GDM1 (cell line): ENCODE measurements at places on chromosomes 4 and X.

DNA sequence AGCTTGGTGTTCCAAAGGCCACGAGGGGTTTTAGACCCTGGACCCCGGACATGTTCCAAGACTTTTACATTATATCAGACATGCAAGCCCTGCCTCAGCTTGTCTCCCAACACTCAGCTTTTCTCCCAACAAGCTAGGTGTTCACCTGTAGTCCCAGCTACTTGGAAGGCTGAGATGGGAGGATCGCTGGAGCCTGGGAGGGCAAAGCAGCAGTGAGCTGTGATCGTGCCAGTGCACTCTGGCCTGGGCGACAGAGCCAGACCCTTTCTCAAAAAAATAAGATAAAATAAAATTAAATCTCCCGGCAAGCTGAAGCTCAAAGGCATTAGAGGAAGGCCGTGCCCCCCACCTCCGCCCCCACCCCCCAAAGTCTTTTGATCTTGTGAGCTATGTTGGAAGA is 13.7 kb downstream of the CTAG1A start:
- no peak for DNase-seq

- no peak for DNase-seq
Measured at GRCh38 chrX:152945021-152945979, 47.4 kb downstream of the ZNF185 start.

DNA sequence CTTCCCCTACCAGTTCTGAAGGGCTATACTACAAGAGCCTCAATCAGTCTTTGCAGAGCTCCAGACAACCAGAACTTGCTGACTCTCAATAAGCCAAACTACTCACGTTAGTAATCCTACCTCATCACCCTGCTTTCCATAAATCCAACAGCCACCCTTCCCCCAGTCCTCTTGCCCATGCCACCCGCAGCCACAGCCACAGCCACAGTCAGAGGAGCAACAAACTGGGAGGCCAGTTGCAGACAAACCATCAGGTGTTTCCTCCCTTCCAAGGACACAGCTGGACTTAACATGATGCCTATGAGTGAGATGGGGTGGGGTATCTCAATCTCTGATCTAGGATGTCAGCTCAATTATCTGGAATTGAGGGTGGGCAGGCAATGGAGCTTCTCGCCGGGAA is 1.0 kb downstream of the GABRA3 start:
- no peak for DNase-seq

DNA sequence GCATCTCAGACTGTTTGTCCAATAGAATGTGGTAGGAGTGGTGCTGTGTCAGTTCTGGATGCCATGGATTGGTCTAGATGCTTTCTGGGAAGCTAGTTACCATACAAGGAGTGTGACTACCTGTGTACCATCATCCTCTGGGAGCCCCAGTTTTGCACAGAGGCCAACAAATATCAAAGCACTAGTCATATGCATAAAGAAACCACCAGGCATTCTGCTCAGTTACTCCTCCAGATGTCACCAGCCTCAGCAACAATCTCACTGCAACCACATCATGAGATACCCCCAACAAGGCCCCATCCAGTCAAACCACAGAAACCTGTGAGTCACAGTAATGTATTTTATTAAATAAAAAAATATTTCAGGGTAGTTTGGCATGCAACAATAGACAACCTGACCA is 435.8 kb upstream of the CPEB2 start:
- DNase-seq = no peak

DNA sequence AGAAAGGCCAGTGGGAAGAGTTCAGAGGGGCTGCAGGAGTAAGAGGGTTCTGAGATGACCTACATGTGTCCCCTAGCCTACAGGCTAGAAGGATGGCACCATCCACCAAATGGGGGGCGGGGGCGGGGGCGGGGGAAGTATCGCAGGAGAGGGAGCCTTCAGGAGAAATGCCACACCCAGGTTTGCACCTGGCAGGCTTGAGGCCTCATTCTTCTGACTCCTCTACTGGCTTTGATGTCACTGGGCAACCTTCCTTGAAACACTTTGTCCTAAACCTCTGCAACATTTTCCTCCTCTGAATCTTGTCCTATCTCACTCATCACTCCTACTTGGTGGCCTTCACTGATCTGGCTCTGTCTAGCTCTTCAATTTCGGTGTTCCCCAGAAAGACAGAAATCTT is 24.0 kb downstream of the CD99L2 start:
- DNase-seq = no peak

DNA sequence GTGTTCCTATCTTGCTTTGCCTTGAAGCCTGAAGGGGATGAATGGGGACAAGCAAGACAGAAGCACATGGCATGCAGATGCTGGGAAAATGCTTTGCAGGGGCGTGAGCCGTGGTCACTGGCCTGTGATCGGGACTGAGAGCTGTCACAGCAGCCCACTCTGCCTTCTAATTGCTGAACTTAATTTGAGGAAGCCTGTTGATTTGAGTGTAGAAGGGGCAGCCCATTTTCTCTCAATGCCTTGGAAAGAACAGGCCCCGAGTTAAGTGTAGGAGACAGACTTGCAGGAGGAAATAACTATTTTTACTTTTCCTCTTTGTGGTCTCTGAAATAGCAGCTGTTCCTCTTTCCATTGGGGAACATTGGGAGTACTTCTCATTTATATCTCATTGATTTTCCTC is 26.1 kb upstream of the TBC1D1 start:
- DNase-seq = peak; percentile 64

GRCh38 chr4:115660465-115660864 is 547.0 kb upstream of the NDST4 start:
- DNase-seq = no peak

GRCh38 chr4:38181286-38181685 is 221.1 kb downstream of the PTTG2 start:
- no peak for DNase-seq

GRCh38 chr4:46975812-46976553 is 17.4 kb downstream of the GABRA4 start:
- DNase-seq = no peak

- DNase-seq = no peak
Measured at GRCh38 chr4:16642897-16643296, 255.5 kb downstream of the LDB2 start.

DNA sequence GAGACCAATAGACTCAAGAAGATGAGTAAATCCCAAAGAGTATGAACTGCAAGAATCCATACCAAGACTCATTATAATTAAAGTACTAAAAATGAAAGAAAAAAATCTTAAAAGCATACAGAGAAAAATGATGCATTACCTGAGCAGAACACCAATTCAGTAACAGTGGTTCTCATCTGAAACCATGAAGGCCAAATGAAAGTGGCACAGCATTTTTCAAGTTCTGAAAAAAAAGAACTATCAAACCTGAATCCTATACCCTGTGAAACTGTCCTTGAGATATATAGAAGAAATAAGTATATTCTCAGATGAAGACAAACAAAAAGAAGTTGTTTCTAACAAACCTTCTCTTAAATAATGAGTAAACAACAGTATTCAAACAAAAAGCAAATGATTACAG is 39.6 kb upstream of the TMPRSS11A start:
- DNase-seq = no peak

GRCh38 chr4:136002316-136002715 is 1530.0 kb downstream of the PCDH18 start:
- DNase-seq = no peak

- no peak for DNase-seq
Measured at GRCh38 chr4:39502019-39502663, 25.1 kb downstream of the UGDH start.

GRCh38 chrX:46819136-46819535 is 17.7 kb upstream of the RP2 start:
- no peak for DNase-seq

- DNase-seq = no peak
Measured at GRCh38 chrX:42466332-42467046, 311.5 kb downstream of the PPP1R2C start.

GRCh38 chr4:55475394-55476243 is 71.1 kb downstream of the CLOCK start:
- no peak for DNase-seq
